ENCODE measurements at places on chromosomes 11 and 22.

- DNase-seq: no peak
These were observed 66.7 kb downstream of the CEP164 start for GRCh38 chr11:117394221-117394925.

DNA sequence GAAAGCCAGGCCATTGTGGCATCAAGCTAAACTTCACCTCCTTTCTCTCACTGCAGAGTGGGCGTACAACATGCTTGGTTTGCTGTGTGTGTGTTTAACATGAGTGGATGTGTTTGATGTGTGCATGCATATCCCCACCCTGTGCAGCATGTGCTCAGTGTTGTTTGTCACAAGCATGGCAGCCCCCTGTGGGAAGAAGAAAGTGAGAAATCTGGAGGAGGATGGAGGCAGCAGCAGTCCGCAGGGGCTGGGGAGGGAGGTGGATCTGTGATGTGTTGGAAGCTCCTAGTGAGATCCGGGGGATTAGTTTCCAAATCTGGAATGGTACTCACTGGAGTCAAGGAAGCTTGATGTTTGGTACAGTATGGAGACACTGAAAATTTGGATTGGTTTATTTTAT, 24.1 kb upstream of the CCDC134 start:
- no peak for DNase-seq

DNA sequence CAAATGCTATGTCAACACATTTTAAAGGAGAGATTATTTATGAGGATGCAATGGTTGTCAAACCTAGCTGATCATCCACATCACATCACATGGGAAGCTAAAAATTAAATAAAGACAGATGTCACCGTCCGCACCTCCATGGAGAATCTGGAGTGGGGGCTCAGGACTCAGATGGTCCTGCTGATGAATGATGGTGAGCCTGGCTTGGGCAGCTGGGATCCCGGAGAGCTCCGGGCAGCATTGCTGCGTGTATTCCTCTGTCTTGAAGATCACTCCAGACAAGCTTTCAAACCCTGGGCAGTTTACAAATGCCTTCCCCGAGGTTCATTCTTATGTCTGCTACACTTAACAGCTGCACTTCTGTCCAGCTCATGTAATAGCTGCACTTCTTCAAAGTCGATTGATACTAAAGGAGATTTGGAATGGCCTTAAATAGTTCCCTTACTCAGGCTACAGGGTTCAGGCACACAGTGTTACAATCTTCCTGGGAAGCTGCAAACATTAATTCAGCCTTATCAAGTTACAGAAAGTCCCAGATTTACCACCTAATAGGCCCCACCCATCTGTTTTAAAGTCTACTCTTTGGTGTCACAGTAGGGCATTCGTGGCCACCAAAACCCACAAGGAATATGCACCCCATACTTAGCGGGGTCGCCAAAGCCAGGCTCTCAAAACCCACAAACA, 34.7 kb upstream of the CSNK2A3 start:
- DNase-seq: no peak

- no peak for DNase-seq
These were observed 21.3 kb downstream of the CBX7 start for GRCh38 chr22:39130892-39131855.

DNA sequence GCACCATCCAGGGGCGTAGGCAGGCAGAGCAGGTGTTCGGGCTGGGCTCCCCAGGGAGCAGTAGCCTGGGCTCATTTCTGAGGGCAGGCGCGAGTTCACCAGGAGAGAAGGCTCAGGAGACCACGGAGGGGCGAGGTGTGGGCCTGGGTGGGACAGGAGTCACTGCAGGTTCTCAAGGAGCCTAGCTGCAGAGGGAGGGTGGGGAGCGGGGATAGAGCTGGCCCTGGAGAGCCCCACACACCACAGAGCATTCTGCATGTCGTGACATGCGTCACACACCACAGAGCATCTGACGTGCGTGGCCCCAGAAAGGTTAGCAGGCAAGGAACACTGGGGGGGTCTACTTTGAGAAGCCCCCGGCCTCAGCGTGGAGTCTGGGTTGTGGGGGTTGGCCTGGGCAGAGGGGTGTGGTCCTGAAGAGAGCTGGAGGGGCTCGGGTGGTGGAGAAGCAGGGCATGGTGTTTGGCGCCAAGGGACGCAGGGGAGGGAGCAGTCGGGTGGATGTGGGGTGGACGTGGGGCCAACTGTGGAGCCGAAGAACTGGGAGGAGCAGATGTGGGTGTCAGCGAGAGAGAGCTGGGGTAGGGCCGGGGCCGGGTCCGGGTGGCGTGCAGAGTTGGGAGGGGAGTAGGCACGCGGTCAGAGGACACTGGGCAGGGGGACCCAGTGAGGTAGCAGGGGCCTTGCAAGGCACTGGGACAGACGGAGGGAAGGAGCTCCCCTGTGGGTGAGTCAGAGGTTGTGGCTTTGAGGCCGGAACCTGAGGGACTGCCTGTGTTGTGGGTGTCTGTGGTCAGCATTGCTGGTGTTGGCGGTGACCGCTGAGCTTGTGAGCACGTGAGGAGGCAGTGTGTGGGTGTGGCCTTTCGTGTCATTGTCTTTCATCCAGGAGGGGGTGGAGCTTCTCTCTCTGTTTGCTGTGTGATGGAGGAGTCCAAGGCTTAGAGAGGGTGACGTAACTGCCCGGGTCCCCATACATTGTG, 25.5 kb downstream of the CTTN start:
- peak; percentile 38 for DNase-seq

- no peak for DNase-seq
These were observed 559 bp downstream of the MRTFA start for GRCh38 chr22:40635940-40636379.

DNA sequence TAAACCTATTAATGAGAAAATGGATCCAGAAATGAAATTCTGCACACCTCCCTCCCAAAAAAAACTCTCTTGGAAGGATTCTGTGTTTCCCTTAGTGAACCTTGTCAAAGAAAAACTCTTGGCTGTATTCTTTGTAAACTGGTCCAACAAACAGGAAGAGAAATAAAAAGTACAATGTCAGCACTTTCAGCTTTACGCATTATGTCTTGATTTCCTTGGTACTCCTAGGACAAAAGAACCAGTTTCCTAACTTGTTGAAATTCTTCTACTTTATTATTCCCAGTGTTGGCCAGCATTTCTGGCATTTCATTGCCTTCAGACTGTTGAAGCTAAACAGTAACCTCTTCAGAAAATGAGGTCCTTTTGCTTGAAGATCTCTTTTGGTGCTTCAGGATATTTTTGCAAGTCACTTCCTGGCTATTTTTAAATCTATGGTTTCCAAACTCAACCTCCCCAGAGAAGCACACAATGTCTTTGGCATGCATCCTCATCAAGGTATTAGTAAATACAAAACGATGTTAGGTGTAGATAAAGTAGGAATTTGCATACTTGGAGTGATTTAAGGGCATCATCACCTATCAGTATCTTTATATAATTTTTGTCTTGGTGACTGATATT, 342.7 kb downstream of the AASDHPPT start:
- no peak for DNase-seq

- DNase-seq: no peak
These were observed 71.5 kb downstream of the FAT3 start for GRCh38 chr11:92296138-92296515.

DNA sequence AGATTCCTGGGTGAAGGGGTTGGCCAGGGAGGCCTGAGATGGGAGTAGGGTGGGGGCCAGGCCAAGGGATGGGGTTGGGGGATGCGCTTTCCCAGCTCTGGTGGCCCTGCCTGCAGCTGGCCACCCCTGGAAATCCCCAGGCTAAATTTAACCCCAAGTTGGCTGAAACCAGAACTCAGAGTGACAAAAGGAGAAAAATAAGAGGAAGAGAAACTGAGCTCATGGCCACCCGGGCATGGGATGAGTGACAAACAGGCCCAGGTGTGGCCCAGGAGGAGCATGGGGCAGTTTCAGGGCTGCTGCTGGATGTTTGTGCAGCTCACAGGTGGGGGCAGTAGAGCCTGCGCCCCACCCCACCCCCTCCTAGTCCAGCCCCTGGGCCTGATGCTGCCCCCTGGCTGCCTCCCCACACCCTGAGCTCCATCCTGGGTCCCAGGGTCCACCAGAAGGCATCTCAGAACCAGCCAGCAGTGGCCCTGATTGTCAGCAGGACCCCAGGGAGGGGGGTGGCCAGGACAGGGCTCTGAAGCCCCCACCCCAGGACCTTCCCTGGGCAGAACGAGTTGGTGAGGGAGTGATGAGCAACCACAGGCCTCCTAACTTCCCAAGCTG, 48.0 kb downstream of the IGLL5 start:
- DNase-seq: no peak

DNA sequence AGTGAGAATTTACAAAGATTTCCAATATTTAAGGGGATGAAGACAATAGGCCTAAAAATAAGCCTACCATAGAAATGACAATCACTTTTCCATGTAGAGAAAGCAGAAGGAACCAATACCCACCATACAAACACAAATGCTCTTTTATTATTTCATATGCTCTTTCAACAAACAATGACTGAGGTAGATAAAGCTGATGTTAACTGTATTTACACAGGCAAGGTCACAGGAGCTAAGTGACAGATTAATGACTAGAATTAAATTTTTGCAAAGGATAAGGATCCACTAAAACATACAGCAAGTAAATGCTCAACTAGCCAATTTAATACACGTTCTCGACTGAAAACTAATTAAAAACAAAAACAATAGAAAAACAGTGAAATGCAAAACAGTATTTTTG, 34.2 kb downstream of the PICALM start:
- DNase-seq: no peak

- DNase-seq: no peak
These were observed 14.1 kb upstream of the MIEF1 start for GRCh38 chr22:39487826-39488520.

- DNase-seq: no peak
These were observed 3.7 kb upstream of the TMPRSS13 start for GRCh38 chr11:117932947-117933346.

- no peak for DNase-seq
These were observed 31.7 kb upstream of the P2RY2 start for GRCh38 chr11:73186294-73186850.

DNA sequence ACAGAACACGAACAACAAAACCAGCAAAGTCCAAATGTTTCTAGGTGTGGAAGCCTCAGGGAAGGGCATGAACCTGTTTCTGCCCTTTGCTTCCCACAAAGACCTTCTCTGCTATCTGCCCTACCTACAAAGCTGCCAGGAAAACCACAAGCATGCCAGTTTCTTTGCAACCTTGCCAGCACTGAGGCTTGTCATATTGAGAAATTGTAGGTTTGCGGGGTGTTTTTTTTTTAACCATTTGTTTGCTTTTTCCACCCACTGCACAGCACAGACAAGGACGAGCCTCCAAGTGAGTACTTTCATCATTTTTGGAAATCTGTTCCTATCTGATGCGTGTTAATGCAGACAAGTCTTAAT, 12.8 kb downstream of the PARVG start:
- no peak for DNase-seq

GRCh38 chr22:49373289-49373666, 454.4 kb downstream of the BRD1 start:
- DNase-seq: no peak

- no peak for DNase-seq
These were observed 15.3 kb upstream of the CD82 start for GRCh38 chr11:44550123-44550522.

- DNase-seq: peak; percentile 66
These were observed 18.2 kb downstream of the IFT27 start for GRCh38 chr22:36757668-36758211.

DNA sequence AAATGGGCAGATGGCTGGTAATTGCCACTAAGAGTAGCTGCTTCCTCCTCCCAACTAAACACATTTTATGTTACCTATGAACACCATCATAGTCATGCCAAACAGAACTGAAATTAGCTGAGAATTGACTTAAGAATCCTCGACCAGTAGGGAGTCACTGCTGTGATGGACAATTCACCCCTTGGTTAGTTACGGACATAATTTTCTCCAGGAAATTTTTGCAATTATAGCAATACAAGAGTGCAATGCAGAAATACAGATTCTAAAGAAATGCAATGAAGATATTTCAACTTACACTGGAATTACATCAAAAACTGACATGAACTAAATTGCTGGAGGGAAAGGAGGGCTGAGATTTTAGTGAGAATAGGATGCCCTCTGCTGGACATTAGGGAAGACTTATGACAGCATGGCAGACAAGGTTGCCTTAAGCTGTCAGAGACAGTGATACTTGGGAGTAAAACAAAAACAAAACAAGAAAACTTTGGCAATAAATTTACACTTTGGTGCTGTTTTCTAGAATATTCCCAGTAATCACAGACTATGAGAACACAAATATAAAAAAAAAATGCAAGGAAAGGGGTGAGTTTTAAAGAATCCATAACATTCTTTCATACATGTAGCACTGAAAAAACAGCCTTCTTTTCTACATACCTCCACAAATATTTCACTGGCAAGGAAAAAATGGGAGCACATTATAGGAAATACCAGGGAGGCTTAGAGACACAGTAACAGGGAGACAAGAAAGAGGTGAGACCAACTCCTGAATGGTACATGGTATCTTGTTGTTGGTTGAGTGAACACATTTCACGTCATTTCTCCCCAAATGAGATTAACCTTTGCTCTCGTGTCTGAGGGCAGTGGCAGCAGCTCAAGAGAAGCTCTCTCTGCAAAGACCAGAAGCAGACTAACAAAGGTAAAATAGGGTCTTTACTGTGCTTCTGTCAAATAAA, 11.2 kb upstream of the PPP2R1B start:
- peak; percentile 30 for DNase-seq

- no peak for DNase-seq
These were observed 73.3 kb upstream of the SHANK2 start for GRCh38 chr11:71325418-71326327.

- DNase-seq: no peak
These were observed 4.1 kb downstream of the BEST1 start for GRCh38 chr11:61954106-61954850.

DNA sequence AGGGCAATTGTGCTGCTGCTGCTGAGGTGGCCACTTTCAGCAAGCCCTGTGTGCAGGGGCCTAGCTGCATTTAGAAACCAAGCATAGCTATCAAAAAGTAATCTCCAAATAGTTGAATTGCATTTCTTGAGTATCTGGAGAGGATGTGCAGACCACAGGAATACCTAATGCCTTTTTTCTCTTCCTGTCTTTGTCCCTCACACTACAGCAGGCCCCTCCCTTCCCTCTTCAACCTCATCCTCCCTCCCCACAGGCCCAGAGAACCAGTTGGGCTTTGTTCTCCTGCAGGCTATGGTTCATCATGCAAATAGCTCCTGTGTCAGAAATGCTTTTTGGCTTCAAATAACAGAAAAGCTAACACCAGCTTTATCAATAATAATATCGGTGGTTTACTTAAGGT, 47.7 kb downstream of the DKK3 start:
- DNase-seq: peak; percentile 32

DNA sequence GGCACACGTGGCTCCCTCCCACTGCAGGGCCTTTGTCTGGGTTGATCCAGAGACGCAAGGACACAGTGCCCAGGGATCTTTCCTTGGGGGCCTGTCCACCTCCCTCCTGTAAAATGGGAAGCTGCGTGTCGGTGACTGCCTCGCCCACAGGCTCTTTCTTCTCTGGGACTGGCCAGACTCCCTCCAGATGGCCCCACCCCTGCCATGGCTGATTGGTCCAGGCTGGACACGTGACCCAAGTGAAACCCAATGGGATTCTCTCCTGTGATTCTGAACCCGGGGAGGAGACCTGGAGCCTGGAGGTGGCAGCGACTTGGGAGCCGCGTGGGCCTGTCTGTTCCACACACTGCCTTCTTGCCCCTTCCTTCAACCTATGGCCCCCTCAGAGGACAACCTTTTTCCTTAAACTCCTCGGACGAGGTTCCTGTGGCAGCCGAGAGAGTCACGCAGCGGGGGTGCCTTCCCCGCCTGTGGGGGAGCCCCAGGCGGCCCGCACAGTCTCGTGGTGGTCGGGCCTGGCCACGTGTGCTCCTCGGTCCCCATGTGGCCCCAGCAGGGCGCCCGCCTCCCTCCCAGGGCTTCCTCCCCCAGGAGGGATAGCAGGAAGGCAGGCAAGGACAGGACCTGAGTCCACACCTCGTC, 12.4 kb upstream of the MPPED1 start:
- no peak for DNase-seq
